ENCODE measurements at places on chromosomes 6 and 20. TPM values are rescaled to one million over a fixed set of nuclear protein-coding genes. Genes with fewer than 3 reads are reported as not detected.
A peak's percentile ranks its signal among the peaks of the same experiment; 100 is the strongest.

DNA sequence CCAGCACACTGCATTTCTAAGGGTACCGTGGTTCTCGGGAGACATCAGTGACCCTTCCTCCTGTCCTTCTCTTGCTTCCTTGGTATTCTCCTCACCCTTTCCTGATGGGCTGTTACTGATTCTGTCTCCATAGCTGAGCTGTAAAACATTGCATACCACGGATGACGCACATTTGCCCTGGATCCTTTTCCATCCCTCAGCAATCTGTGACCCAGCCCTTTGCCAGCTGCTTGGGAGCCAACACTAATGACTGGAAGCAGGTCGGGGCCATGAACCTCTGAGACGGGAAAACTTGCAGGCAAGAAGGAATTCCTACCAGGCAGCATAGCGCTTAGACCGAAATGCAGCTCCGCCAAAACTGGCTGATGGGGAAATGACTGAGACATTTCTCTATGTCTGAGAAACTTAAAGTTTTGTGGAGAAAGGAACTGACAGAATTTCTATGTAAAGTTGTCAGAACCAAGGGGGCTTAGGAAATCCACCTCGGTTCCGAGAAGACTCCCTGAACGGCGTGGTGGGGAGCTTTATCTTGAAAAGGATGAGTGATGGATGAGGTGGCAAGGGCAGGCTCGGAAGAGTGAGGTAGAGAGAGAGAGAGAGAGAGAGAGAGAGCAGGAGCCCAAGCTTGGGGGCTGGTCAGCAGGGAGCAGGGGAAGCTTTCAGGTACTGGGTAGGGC lies 19.2 kb downstream of the TUBB2B start:
- peak; percentile 61 for DNase-seq

Gene CGA
- total RNA-seq, result 1.2 TPM

Gene SLC24A3
- 2.1 TPM for total RNA-seq

DNA sequence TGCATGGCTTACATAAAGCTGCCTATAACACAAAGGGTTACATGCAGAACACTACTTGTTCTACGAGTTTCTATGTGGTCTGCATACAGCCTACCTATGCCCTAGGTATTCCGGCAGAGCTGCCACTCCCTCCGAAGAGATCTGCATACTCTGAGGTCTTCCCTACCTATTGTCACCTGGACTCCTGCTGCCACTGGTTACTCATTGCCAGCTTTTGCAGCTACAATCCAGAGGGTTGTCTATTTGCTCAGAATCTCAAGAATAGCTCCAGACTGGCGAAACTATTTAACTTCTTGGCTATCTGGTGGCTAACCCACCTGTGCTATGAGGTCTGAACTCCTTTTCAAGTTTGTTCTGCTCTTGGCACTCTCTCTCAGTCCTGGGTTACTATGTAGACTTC lies 323.3 kb downstream of the BMP2 start:
- DNase-seq, result no peak

Gene HAO1
- total RNA-seq, result not detected

Gene TGM3
- not detected for total RNA-seq

DNA sequence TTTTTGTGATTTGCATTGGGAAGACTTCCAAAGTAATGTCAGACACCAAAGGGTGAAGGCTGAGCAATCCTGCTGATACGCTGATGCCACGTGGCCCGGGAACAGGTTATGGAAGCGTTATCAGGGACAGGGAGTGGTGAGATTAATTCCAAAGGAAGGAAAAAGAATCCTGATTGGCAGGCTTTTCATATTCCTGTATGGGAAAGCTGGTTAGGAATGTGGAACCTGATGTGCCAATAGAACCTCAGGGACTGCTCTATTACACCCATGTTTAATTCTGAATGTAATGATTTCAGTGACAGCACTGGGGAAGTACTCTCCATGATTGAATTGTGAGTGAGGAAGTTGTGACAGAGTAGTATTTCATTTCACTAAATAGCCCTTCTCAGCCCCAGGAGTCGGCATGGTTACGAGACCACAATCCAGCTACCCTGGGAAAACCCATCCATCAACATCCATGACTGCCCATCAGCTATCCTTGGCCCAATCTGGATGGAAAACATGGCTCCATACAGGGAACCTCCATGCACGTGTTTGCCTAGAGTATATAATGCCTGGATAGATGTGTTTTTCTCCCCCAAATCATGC lies 49.4 kb downstream of the F13A1 start:
- DNase-seq, result no peak

DNA sequence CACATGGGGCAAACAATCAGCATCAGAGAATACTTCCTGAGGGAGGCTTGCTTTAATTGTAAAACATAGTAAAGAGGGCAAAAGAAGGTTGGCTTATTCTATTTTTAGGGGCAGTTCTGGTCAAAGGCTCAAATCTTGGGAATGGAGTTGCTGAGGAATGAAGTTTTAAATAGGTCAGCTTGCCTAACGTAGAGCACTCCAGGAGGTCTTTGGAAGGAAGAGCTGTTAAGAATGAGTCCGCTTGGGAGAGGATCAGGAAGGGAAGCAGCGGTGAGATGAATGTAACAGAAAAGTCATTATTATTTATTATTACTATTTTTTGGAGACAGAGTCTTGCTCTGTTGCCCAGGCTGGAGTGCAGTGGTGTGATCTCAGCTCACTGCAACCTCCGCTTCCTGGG lies 108.7 kb downstream of the ZFAND3 start:
- DNase-seq, result no peak

Gene TNXB
- total RNA-seq, result 158 TPM

DNA sequence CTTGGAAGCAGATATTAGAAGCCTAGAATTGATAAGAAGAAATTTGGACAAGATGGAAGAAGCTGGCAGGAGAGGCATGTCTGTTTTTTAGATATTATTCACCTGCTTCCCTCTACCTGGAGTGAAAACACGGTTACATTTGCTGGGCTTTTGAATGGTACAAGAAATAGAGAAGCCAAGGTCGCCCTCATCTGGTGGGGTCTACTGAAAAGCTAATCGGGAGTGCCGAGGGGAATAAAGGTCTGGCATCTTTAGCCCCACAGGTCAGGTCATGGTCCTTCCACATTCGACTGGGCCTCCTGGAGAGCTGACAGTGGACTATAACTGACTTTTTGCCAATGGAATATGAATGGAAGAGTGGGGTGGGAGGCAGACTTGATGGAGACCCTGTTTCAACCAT lies 4.6 kb upstream of the C2 start:
- DNase-seq, result no peak

Gene SCRT2
- total RNA-seq, result not detected

Gene WFDC12
- total RNA-seq, result not detected

Gene KDM1B
- total RNA-seq, result 14.0 TPM

- DNase-seq, result no peak
Observed at GRCh38 chr20:41171736-41172295, 34.5 kb downstream of the PLCG1 start.

DNA sequence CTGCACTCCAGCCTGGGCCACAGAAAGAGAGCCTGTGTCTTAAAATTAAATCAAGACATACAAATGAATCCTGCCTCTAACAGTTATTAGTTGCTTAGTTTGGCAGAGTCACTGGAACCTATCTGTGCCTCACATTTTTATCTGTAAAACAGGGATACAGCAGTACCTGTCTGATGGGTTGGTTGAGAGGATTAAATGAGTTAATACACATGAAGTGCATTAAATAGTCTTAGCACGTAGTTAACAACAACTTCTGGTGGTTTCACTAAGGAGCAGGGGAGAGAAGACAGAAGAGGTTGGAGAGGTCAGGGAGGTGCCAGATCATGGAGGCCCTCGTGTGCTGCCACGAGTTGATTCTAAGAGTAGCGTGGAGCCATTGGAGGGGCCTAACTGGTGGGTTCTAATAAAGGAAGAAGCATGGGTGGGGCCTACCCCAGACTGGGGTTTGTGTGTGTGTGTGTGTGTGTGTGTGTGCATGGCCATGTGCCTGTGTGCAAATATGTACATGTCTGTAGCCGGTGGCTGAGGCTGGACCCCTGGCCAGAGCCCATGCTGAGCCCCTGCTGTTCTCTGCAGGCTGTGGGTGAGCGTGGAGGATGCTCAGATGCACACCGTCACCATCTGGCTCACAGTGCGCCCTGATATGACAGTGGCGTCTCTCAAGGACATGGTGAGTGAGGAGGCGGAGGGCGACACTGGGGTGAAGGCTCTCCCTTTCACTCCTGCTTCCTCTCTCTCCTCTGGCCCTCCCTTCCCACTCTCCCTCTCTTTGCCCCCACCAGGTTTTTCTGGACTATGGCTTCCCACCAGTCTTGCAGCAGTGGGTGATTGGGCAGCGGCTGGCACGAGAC lies 9.1 kb downstream of the RBCK1 start:
- DNase-seq, result no peak

DNA sequence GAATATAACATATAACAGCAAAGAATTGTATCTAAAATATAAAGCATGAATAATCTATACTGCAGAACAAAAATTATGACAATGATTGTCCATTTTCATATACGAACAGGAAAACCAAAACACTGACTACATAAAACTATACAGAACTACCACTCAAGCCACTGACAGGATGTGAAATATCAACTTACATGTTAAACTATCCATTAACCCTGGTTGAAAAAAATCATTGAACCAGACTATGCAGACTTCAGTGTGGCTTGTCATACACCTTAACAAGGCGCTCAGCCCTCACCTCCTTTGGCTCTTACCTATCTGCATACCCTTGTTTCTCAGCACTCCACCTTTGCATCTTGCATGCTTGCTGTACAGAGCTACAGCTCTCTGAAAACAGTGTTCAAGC lies 34.9 kb downstream of the ASCC3 start:
- DNase-seq, result no peak

- no peak for DNase-seq
Observed at GRCh38 chr20:50992733-50993457, 30.0 kb downstream of the KCNG1 start.

DNA sequence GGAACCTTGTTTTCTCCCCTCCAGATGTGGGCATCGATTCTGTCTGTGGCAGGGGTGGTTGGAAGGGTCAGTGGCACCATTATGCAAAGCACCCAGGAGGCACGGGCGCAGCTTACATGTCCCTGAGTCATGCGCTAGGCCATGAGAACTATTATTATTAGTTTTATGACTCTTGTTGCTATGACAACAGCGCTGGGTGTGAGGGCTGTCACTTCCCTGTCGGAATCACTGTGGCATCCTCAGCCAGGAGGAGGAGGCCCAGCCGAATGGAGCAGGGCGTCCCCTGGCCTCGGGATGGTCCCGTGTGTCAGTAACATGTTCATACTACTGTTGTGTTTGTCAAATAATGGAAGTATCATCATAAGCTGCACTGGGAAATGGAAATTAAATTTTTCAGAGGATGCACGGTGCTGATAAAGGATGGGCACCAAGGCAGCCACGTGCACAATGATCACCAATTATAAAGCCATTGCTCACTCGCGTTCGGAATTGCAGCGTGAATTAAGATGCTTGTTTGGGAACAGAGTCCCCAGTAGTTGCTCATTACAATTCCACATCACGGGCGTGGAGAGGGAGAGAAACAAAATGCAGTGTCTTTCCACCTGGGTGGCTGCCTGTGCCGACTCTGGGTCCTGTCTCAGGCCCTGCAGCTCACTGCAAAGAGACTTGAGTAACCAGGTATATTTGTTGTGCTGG lies 247.9 kb downstream of the CDH4 start:
- no peak for DNase-seq

DNA sequence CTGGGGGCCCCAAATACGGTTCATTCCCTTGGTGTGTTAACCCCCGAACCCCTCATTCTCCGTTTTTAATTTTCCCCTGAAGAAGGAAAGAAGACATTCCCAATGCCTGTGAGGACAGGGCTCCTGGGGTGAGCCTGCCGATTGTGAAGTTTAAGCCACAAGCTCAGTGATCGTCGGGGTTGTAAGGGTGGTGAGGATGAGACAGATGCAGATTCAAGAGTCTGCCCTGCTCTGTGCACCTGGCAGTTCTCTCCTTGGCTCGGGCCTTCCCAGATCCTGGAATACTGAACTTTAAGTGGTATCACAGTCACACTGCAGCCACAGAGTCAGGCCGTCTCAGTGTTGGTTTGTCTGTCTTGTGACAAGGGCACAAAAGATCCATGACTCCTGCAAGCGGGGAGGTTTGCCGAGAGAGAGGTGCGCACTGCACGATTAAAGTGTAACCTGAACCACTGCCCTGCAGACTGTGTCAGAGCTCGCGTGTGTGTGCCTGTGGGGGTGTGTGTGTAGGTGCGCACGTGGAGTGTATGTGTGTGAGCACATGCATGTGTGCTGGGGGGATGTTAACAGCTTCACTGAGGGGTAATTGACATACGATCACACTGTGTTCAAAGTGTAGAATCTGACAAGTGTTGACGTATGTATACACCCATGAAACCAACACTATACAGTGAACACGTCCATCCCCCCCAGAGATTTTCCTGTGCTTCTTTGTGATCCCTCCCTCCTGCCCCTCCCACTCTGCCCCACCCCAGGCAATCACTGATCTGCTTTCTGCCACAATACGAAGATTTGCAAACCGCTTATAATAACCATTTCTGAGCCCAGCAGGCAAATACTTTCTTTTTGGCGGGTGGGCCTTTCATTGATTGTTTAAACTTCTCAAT lies 38.9 kb downstream of the RPP40 start:
- no peak for DNase-seq

GRCh38 chr6:46377209-46377608 lies 114.0 kb downstream of the RCAN2 start:
- no peak for DNase-seq

Gene EPPIN
- 0.68 TPM for total RNA-seq

DNA sequence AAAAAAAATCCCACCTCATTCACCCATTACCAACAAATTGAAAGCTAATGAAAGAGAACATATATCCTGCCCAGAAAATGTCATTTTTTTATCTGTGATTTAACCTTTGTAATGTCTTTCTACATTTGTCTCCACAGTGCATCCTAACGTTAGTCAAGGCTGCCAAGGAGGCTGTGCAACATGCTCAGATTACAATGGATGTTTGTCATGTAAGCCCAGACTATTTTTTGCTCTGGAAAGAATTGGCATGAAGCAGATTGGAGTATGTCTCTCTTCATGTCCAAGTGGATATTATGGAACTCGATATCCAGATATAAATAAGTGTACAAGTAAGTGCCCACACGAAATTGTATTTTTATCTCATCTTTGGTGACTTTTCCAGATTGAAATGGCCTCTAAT lies 30.0 kb downstream of the RSPO3 start:
- no peak for DNase-seq

- no peak for DNase-seq
Observed at GRCh38 chr20:25624500-25624939, 706 bp upstream of the NANP start.

- no peak for DNase-seq
Observed at GRCh38 chr6:14053811-14054210, 63.8 kb upstream of the CD83 start.

Gene FNDC11
- not detected for total RNA-seq

DNA sequence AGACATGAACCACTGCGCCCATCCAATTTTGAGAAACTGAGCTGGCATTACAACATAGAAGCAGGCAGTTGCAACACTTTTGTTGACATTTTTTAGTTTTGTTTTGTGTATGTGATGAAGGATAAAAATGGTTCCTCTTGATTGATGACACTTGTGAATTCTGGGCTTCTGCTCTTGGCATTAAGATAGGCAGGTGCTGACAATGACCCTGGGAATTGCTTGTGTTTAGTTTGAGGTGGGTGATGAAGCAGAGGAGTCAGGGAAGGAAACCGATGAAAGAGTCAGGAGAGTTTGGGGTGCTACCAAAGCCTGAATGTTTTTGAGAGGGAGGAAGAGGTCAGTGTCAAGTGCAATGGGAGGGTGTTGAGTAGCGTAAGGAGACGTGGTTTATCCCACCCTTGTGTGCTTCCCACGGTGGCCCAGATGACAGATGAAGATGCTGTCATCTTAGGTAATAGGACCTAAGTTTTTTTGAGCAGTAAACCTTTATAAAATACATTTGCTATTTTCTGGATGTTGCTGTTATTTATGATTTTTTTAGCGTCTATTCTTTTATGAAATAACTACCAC lies 19.4 kb downstream of the CDS2 start:
- no peak for DNase-seq

Measured in left cardiac atrium (tissue), 4 donors.